ENCODE measurements at places on chromosomes 4 and X. TPM values are rescaled to one million over a fixed set of nuclear protein-coding genes. Genes with fewer than 3 reads are reported as not detected.

Gene FRMPD4
- not detected for polyA plus RNA-seq

Gene GUCY1A1
- polyA plus RNA-seq = not detected

Gene TKTL2
- polyA plus RNA-seq = not detected

Gene OCIAD1
- polyA plus RNA-seq = 162 TPM

Gene SERPINA7
- not detected for polyA plus RNA-seq

Gene EGF
- 0.51 TPM for polyA plus RNA-seq

Gene KIAA1210
- polyA plus RNA-seq = not detected

All from IgD-negative memory B cell (primary cell).